Ascending aorta (tissue), 2 donors: ENCODE measurements at places on chromosomes 1 and 21.

DNA sequence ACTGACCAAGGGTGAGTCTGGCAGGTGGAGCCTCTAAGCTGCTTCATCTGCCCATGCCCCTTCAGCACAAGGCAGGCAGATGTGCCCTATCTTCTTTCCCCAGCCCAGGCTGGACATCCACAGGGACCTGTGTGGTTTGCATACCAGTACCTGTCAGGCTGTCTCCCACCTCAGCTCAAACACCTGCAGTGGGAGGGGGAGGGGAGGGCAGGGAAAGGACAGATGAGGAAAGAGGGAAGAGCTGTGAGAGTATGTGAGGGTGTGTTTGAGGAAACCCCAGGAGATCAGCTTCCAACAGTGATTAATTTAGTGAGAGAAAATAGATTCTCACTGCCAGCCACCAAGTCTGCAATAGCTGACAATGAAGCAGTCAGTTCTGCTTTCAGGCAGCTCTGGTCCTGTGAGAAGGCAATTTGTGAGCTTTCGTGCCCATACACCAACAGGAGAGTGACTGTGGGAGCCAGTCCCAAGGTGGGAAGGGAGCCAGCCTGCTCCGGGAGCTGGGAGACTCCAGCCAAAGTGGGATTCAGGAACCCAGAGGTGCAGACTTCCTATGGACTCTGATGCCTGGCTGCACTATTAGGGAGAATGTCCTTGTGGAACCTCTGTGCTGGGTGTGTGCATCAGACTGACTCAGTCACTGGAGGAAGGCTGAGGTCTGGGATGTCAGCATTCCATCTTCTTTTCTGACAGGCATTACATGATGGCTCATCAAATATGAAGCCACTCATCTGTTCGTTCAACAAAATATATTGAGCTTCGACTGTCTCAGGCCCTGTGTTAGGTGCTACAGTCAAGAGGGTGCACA is 59.7 kb downstream of the TNR start:
- DNase-seq = no peak

DNA sequence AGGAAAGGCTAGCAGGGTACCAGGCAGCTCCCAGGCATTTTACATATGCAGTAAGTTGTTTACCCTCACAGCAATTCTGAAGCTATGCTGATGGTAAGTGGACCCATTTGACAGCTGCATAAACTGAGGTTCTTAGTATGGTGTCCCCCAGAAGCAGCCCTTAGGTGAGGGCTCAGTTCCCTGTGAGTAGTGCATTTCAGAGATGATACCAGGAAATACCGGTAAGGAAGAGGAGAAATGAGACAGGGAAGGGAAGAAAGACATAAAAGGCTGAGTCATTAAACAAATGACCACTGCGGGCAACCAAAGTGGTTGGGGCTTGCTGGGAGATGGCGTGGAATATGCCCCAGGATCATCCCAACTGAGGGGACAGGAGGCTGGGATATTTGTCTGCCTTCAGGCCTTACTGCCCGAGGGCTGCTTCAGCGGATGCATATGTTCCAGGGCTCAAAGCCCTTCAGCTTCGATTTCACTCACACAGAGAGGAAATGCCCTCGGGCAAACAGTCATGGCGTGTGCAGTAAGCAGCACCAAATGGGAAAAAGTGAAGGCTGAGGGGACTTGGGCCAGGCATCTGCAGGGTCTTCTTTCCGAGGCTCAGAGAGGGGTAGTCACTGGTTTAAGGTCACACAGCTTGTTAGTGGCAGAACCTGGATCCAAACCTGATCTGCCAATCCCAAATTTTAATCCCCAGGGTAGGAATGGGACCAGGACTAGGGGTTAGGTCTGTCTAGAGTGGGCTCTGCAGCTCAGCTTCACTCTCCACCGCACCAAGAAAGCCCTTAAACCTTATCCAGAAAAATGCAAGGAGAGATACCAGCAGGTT is 133.7 kb upstream of the RUNX3 start:
- DNase-seq = no peak

DNA sequence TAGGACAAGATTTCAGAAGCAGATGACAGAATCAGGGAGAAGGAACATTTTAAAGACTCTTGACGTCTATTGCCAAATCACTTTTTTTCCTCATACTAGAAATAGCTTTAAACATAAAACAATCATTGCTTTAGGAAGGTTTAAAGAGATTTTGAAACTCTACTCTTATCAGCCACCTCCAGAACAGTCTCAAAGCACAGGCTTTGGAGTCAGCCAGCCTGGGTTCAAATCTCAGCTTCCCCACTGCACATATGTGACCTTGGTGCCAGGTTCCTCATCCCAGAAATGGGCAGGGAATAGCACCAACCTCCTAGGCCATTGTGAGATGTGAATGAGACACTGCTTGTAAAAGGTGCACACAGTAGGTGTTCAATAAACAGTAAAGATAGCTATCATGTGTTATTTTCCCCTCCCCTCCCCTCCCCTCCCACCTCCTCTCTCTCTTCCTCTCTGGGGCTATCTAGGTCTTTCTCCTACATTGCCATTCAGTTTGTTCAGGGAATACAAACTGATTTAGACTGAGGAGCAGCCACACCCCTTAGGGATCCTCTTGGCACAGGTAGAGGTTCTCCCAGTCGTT is 20.6 kb downstream of the SPOCD1 start:
- DNase-seq = no peak

DNA sequence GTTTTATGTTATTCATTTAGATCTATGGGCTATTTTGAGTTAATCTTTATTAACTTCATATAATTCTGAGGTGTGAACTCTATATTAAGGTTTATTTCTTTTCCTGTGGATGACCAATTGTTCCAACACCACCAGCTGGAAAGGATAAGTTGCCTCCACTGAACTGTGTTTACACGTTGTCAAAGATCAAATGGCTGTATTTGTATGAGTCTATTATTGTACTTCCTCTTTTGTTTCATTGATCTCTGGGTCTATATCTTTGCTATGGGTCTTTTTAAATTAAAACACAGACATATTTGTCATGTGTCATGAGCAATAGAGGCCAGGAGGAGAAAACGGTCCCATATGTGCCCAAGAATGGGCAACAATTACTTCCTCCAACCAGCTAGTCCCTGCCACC is 5.2 kb upstream of the MAB21L3 start:
- DNase-seq = no peak

GRCh38 chr1:238991765-238992495 is 394.4 kb upstream of the CHRM3 start:
- no peak for DNase-seq

GRCh38 chr1:225749706-225750105 is 27.9 kb upstream of the SRP9 start:
- no peak for DNase-seq

DNA sequence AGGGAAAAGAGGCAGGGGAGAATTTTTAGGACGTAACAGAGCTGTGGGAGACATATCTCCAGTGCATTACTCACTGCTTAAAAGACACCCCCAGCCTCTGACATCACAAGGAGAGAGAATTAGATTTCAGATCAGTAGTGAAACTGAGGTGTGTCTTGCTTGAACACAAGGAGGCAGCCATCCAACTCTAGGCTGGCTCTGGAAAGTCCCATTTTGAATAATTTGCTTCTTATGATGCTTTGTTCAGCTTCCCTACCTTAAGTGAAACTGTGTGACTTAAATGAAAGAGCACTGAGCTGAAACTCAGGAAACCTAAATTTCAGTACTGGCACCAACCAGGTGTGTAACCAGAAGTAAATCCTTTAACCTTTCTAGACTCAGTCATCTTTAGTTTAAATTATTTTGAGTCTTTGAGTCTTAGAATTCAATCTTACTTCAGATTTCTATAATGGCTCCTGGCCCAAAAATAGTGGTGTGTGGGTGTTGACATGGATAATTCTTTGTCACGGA is 251.6 kb upstream of the SGIP1 start:
- DNase-seq = no peak
